Activated CD4-positive, alpha-beta memory T cell treated with anti-CD3 and anti-CD28 coated beads for 36 hours (primary cell): ENCODE measurements at places on chromosomes 6 and 20.

GRCh38 chr20:23146857-23147637 is 60.9 kb upstream of the CD93 start:
- DNase-seq = no peak

GRCh38 chr20:55936209-55936595 is 69.1 kb downstream of the CBLN4 start:
- no peak for DNase-seq

- DNase-seq = peak; percentile 46
These were observed 102.5 kb downstream of the NOL4L start for GRCh38 chr20:32482442-32483261.

GRCh38 chr6:152458648-152459644 is 178.2 kb downstream of the SYNE1 start:
- no peak for DNase-seq

DNA sequence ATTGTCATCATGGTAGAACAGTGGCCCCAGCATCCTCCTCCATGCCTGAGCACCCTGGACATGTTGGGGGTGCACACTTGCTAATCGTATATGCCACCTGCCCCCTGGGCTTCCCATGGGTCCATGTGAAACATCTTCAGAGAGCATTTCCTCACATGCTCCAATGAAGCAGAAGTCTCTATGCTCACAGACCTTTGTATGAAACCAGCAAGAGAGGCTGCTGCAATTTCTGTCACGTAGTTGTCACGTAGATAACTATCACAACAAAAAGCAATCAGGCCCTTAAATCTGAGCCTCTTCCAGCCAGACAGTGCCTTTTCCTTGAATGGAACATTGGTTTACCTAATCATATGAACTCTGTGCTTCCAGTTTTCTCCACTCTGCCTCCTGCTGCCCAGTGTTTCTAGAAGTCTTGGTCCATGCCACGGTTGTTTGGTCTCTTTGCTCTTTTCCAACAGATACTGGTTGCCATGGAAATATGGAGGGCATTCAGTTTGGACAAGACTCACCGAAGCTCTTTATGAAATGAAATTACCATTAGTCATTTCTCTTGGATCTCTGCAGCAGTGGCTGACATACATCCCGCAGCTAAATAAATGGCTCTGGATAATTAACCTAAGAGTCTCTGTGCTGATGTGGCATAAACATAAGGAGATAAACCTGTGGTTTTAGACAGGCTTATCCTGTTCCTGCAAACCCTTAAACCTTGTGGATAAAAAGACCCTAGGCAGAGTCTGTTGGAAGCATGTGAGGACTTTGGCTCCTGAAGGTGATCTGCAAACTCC is 172.8 kb upstream of the SYNDIG1 start:
- DNase-seq = no peak

- DNase-seq = no peak
These were observed 19.4 kb upstream of the ITCH start for GRCh38 chr20:34343458-34344211.

- DNase-seq = no peak
These were observed 139.6 kb downstream of the KIF6 start for GRCh38 chr6:39585641-39586040.

GRCh38 chr6:44266347-44266746 is 996 bp upstream of the NFKBIE start:
- no peak for DNase-seq

- DNase-seq = no peak
These were observed 21.0 kb downstream of the CEP43 start for GRCh38 chr6:167020206-167020605.

- DNase-seq = no peak
These were observed 444.0 kb upstream of the SLC35B3 start for GRCh38 chr6:8879334-8879733.

DNA sequence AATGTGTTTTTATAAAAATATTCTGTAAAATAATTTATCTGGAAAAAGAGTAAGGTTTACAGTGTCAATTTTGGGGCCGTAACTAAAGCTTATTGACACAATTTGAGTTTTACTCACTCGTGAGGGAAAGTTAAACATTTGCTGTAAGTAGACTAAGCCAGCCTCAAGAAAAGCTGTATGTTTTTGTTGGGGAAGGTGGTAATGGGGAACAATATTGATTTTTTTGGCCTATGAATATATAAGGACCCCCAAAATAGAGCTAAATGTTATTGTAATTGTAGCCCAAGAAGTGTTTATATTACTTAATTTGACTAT is 1.4 kb downstream of the SENP6 start:
- no peak for DNase-seq

DNA sequence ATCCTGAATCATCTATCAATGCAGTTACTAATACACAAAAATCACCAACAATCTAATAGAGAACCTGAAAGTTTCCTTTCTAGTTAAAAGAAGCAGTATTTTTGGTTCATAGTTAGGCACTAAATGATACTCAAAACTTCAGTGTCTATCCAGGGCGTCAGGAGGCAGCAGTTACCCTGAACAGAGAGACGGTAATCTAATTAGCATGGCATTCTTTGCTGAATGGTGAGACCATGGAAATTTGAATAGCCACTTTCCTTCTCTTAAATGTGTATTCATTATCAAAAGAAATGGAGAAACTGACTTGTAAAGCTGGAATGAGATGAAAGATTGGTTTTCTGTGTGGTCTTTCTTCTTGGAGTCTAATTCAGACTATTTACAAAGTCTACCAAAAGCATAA is 146.6 kb upstream of the BMP5 start:
- no peak for DNase-seq

DNA sequence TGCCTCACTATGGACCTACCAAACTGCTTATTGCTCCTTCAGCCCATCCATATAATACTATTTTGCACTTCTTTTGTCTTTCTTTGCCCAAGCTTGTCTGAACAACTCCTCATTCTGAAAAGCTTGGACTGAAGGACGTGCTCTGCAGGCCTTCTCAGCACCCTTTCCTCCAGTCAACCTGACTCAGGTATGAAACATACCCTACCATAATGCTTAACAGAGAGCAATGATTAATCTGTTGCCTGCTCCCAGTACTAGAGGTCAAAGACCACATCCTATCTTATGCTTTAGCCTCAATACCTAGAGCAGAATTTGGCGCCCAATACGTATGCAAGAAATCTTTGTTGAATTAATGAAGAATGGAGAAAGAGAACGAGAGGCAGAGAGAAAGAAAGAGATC is 55.2 kb downstream of the ATXN1 start:
- no peak for DNase-seq

DNA sequence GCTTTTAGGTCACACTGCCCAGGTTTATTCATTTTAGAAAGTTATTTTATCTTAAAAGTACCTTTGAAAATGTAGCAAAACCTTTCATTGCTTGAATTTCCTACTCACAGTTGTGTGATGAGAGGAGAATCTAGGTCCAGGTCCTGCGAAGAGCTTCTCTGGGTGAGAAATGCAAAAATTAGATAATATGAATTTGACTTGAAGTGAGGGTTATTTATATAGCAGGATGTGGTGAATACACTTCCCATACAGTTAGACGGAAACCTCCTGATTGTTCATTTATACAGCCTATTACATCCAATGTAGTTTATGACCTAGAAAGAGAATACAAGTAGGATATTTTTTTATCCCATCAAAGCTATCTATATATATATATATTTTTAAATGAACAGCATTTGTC is 30.5 kb downstream of the CDKAL1 start:
- DNase-seq = no peak

DNA sequence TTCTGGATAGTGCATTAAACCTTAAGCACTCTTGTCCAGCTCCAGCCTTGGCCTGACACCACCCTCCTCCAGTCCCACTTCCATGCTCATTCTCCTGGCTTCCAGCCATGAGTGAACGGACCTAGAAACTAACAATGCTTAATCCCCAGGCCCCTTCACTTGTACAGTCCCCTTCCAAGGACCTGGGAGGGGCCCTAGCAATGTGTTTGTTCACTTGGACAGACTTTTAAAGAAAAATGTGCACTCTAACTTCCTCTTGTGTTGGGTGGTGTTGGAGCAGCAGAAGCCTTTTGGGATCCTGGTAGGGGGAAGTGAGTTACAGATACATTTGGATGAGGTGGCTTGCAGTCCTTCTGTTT is 48.9 kb upstream of the CCN6 start:
- no peak for DNase-seq

- DNase-seq = no peak
These were observed 41.0 kb downstream of the CCN2 start for GRCh38 chr6:131910219-131910589.

- no peak for DNase-seq
These were observed 61.0 kb upstream of the ARMH2 start for GRCh38 chr6:24859608-24860200.

- DNase-seq = no peak
These were observed 234.4 kb downstream of the CENPW start for GRCh38 chr6:126574301-126574700.

GRCh38 chr6:31462964-31463870 is 34.7 kb upstream of the MICB start:
- peak; percentile 94 for DNase-seq

DNA sequence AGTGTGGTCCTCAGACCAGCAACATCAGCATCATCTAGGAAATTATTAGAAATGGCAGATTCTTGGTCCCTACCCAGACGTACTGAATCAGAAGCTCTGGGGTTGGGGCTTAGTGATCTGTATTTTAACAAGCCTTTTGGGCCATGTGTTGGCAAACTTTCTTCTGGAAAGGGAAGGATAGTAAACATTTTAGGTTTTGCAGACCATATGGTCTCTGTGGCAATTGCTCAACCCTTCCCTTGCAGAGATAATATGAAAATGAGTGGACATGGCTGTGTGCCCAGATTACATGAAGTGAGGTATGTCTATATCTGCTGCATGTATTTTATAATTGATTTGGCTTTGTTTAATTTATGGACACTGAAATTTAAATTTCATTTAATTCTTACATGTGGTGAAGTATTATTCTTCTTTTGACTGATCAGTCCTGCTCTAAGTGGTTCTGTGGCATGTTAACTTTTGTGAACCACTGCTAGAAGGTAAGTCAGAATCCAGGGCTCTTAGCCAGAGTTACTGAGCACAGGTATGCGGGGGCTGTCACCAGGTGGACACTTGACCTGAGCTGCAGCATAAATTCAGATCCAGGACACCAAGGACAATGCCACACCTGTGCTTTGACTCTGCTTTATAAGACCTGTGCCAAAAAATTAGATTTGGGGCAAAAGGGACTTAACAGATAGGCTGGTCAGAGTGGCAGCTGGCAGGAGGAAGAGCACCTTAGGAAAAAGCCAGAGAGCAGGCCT is 43.2 kb downstream of the LY86 start:
- no peak for DNase-seq

DNA sequence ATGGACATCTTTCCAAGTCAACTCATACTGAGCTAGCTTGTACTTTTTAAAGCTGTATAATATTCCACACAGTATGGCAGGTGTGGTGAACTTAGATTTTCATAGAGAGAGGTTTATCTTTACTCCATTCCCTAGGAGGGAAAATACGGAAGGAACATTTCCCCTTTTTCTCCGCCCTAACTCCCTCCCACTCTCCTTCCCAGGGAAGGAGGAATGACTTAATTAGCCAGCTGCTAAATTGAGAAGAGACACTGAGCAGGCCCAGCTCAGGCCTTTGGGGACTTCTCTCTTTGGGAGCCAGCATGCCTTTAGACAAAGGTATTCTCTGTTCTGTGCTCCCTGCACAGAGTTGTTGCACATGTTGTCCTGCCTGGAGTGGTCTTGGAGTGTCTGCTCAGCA is 46.1 kb downstream of the MBOAT1 start:
- DNase-seq = no peak

DNA sequence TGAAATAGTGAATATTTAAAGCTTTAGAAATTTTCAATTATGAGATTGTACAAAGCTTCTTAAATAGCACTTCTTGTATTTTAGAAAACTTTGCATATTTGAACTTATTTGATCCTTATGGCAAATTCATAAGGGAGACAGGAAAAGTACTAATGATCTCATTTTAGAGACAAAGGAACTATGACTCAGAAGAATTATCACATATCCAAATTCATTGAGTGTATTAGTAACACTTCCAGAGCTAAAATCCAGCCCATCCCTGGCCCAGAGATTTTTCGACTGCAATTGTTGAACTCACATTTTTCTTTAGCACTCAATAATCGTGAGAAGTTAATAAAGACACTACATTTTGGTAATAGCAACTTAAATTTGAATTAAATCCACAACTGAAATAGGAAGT is 704.3 kb downstream of the EPM2A start:
- DNase-seq = no peak

- no peak for DNase-seq
These were observed 21.9 kb downstream of the MEP1A start for GRCh38 chr6:46815130-46815529.

DNA sequence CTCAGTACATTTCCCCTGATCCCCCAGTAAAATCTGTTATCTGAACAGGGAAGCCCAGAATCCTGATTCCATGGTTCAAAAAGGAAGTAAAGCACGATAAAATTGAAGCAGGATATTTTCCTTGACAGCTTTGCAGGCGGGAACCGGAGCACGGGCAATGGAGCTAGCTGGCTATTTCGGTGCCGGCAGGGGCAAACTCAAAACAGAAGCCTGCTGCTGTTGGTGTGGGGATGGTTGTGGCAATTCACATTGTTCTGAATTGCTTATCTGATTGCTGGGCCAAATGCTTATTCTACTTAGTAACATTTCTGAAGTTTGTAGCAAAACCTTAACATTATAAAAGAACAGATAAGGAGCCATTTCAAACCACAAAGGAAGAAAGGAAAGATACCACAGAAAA is 172.4 kb downstream of the MMS22L start:
- no peak for DNase-seq

- DNase-seq = no peak
These were observed 16.6 kb downstream of the CPNE5 start for GRCh38 chr6:36822506-36823269.

- DNase-seq = no peak
These were observed 679.3 kb downstream of the DHX35 start for GRCh38 chr20:39641423-39641822.

GRCh38 chr6:31513456-31514165 is 15.2 kb upstream of the MCCD1 start:
- no peak for DNase-seq

DNA sequence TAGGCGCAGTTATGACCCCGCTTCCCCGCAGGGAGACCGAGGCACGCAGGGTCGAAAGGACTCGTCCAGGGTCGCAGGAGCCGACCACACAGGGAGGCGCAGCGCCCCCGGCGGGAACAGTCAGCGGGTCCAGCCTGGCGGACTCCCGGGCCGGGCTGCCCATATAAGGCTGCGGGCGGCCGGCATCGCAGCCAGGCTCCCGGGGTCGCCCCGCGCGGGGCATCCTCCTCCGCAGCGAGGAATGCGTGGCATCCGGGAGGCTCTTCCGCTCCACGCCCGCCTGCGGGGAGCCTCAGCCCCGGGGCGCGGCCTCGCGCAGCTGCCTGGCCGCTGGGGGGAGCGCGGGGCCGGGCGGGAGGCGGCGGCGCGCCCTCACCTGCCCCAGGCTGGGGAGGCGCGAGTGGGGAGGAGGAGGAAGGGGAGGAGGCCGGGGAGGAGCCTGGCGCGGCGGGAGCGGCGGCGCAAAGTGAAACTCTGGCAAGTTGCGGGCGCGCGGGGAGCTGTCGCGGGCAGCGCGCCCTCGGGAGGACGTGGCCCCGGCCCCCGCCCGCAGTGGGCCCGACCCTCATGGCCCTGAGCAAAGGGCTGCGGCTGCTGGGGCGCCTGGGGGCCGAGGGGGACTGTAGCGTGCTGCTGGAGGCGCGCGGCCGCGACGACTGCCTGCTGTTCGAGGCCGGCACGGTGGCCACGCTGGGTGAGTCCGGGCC is at the start of gene SYNJ2:
Gene SYNJ2, plus strand, starts transcription at position 469 of the 707 bp plus-strand sequence. Its CDS starts 99 bp downstream, at position 568.
- DNase-seq = peak; percentile 89
